ENCODE measurements at places on chromosomes 7 and 10. TPM values are rescaled to one million over a fixed set of nuclear protein-coding genes. Genes with fewer than 3 reads are reported as not detected.

Gene PKD2L1
- not detected for total RNA-seq

Gene PAX4
- total RNA-seq = not detected

Gene PON3
- total RNA-seq = not detected

DNA sequence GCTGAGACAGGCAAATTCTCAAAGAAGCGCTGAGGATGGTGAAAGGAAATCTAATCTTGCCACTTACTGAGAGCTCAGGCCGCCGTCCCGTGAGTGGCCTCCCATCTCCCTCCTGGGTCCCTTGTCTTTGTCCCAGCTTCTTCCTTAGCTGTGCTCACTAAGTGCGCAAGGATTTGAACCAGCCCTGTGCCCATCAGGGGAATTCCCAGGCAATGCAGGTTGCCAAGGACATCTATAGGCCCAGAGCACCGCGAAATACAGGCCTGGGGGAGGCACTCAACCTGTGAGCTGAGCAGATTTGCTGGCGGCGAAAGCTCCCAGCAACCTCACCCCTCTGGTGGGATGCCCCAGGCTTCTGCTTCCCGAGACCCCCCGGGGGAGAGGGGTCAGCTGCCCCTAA lies 64.8 kb downstream of the OAT start:
- DNase-seq = no peak

DNA sequence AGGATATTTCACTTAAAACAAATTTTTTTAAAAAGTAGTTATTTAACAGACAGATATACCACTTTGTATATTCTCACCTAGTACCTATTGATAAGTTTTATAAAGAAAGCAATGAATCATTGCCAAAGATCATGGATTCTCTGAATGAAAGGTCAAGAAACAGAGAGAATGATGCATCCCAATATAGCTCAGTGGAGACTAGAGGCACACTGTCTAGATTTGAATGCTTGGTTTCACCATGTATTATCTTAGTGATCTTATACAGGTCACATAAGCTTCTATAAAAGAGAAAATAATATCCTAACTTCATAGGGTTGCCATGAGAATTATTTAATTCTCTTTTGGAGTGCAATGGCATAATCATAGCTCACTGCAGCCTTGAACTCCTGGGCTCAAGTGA lies 87.0 kb upstream of the LRRN3 start:
- no peak for DNase-seq

DNA sequence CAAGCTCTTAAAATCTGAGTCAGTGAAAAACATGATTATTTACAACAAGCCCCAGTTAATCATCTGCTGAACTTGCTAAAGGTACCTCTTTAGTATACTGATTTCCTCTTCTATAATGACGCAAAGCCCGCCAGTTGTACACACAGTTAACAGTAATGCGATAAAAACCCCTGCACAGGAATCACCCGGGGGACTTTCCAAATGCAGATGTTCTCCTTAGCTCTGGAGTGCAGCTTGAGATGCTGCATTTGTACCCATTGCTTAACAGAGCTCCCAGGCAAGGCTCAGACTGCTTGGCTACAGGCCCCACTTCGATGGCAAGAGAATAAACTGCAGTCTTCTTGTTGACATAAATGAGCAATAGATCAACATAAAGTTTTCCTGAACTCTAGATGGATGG lies 279.6 kb upstream of the HGF start:
- DNase-seq = peak; percentile 10

GRCh38 chr7:38317515-38317914 lies 44.1 kb upstream of the TARP start:
- no peak for DNase-seq

Gene NPC1L1
- total RNA-seq = not detected

GRCh38 chr10:35739998-35740397 lies 97.9 kb upstream of the FZD8 start:
- peak; percentile 9 for DNase-seq

Gene IDI2
- total RNA-seq = not detected

Data from Daoy (cell line).